ENCODE measurements at places on chromosomes 2 and 18. TPM values are rescaled to one million over a fixed set of nuclear protein-coding genes. Genes with fewer than 3 reads are reported as not detected.
A peak's percentile ranks its signal among the peaks of the same experiment; 100 is the strongest.

- no peak for DNase-seq
Measured at GRCh38 chr2:15941481-15941850, 1.1 kb downstream of the MYCN start.

DNA sequence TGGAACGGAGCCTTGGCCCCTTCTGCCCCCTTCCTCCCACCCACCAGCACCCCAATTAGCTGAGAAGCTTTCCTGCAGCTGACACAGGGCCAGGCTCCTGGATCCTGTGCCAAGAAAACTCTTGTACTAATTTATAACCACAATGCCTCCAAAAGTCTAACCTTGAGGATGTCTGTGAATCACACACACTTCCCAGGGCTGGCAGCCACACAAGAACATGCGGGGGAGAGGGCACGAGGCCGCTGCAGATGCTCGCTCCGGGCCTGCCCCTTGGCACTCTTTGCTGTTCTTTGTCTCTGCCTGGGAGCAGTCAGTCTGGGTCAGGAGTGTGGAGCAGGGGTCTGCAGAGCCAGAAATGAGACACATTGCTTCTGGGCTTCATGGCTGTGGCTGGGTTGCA lies 62.7 kb upstream of the KIF5C start:
- peak; percentile 36 for DNase-seq

GRCh38 chr18:22230471-22230945 lies 61.1 kb downstream of the GATA6 start:
- no peak for DNase-seq

- DNase-seq = no peak
Measured at GRCh38 chr2:203909261-203909967, 27.1 kb upstream of the ICOS start.

GRCh38 chr2:3143602-3144001 lies 234.0 kb downstream of the EIPR1 start:
- no peak for DNase-seq

- DNase-seq = no peak
Measured at GRCh38 chr2:56587456-56587855, 403.7 kb downstream of the CCDC85A start.

- DNase-seq = no peak
Measured at GRCh38 chr18:5152343-5153020, 44.6 kb downstream of the AKAIN1 start.

DNA sequence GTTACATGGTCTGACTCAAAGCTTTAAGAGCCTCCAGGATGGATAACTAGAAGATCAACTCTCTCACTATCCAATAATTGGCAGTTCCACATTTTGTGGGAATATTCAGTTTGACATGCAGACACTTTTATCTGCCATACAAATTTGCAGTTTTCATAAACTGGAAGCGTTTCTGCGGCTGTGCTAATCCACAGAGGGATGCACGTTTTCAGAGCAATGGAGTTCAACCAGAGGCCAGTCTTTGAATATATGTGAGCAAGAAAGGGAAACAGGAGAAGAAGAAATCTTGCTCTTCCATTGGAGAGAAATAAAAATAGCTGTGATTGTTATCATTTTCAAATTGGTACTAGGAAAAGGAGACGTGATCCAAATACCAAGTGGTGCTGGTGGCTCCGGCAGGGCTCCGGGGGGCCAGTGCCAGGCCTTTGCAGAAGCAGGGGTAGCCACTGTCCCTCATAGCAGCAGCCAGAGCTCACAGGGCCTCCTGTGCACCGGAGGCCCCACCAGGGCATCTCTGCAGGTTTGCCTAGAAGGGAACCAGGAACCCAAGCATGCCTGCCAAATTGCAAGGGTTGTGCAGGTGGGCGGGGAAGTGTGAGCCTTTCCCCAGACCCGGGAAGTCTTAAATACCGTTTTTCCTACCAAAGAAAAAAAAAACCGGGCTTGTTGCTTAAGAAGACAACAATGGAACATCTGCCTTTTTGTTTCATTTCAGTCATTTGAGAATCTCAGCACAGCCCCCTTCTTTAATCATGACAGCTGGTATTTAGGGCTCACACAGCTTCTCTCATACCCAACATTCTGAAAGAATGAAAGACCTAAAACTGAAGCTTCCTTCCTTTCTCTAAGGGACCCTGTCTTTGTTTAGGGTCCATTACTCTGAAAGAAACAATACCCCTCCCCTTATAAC lies 791.1 kb upstream of the SOX11 start:
- DNase-seq = no peak

DNA sequence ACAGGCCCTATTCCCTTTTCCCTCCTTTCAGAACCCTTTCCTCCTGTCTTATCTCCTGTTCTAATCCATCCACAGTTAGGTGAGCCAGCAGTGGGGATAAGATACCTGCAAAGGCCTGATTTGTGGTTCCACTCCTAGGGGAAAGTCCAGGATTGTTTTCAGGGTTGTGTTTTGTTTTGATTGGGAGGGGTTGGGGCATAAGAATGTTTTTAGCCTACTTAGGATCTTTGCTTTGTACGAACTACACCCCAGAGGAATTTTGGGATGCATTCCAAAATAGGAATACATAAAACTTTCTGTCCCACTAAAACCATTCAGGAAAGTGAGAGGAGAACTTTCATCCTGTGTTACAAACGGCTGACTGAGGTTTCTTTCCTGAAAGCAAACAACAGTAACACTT lies 150.8 kb upstream of the PGAP1 start:
- no peak for DNase-seq

DNA sequence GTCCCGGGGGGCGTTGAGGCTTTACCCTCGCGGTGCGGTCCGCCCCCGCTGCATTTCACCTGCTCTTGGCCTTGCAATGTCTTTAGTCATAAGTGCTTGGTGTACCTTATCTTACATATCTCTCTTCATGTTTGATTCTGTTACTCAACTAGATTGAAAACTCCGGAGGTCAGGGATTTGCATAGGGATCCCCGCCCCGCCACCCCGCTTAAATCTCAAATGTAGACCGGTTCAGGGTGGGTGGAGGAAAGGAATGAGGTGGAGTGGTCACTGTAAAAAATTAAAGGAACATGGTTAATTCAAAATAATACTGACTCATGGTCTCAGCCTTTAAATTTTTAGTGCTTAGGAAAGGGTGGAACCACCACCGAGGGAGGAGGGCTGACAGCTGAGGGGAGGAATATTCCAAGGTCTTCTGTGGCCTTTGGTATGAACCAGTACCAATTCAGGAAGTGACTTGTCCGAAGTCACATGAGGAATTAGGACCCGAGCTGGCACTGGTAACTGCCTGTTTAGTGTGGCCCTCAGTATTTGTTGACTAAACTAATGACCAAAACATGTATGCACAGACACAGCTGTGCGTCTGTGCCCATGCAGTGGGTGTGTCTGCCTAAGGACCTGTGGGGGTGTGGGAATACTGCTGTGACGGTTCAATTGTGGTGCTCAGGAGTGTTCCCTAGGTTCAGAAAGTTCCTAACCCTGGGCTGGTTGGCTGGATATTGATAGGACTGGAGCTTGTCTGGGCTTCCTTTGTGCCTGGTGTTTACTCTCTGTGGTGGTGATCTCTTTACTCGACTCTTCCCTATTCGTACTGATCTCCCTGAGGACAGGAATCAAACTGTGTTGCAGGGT lies 1.0 kb downstream of the PLEKHB2 start:
- DNase-seq = peak; percentile 26

DNA sequence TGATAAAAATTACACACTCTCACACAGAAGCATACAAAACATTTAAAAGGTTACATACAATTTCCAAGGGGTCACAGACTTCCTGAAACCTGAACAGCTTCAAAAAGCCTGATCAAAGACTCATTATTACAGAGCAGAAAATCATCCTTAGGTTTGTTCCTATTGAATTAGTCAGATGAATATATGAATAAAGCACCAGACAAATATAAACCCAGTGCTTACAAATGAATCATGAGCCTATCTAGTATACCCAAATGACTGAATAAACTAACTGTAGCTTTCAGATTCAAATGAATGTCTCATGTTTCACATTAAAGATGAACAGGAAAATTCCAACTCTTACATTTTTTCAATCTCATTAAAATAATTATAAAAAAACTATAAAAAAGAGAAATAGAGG lies 550.3 kb downstream of the SUCLG1 start:
- DNase-seq = no peak

- DNase-seq = no peak
Measured at GRCh38 chr2:190718652-190719526, 70.0 kb downstream of the NAB1 start.

GRCh38 chr2:168858146-168858545 lies 32.1 kb downstream of the SPC25 start:
- DNase-seq = no peak

DNA sequence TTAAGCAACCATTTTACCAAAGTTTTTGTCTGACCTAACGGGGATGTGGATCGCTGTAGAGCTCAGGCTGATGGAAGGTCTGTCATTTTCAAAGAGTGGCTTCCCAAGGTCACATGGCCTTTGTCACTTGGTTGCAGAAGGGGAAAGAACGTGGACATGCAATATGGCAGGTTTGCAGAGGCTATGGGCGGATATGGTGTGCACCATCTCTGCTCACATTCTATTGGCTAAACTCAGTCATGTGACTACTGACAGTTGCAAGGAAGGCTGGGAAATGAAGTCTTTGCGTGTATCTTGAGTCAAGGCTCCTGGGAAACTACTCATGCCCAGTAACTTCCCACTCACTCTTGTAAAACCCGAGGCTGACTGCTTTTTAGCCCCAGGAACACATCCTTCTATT lies 96.8 kb downstream of the ST6GAL2 start:
- DNase-seq = no peak

GRCh38 chr18:54130631-54131030 lies 93.8 kb downstream of the MBD2 start:
- DNase-seq = no peak

- no peak for DNase-seq
Measured at GRCh38 chr2:127235082-127235702, 15.1 kb upstream of the CYP27C1 start.

DNA sequence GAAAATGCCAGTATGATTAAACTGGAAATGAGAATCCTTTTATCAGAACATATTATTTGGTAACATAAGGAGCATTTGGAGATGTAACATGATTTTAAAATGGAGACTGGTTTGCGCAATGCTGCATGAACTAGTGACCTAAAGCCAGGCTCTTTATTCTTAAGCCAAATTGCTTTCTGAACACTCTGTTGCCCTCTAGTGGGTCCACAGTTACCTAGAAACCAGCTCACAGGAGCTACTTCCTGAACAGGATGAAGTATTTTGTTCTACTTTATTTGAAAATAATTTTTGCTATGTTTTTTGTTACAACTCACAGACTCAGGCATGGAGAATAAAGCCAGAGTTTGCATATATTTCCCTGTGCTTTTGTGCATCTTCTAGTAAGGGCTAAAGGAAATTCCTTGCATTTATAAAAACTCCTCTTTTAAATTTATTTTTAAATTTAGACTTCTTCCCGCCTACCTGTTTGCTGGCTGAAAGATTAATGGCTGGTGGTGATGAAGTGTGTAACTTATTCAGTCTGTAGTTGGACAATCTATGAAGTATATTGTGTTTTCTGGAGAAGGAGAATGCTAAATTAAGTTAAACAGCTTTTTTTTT lies 146.7 kb downstream of the PARD3B start:
- no peak for DNase-seq

GRCh38 chr2:29987146-29987545 lies 65.8 kb upstream of the ALK start:
- no peak for DNase-seq

GRCh38 chr2:238458651-238459050 lies 31.9 kb downstream of the ASB1 start:
- no peak for DNase-seq

GRCh38 chr18:22466608-22467395 lies 49.1 kb upstream of the CTAGE1 start:
- peak; percentile 77 for DNase-seq

DNA sequence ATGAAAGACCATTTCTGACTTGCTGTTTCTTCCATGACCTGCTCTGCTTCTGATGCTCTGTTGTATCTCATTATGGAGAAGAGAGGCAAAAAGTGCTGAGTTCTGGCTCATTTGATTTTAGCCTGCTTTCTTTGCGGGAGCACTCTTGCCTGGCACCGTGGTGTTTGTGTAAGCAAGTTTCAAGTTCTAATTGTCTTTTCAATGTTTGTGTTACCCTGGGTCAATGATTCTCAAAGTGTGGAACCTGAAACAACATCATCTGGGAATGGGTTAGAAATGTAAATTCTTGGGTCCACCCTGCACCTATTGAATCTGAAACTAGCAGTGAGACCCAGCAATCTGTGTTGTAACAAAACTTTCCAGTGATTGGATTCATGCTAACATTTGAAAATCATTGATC lies 85.5 kb upstream of the STON1 start:
- DNase-seq = no peak

DNA sequence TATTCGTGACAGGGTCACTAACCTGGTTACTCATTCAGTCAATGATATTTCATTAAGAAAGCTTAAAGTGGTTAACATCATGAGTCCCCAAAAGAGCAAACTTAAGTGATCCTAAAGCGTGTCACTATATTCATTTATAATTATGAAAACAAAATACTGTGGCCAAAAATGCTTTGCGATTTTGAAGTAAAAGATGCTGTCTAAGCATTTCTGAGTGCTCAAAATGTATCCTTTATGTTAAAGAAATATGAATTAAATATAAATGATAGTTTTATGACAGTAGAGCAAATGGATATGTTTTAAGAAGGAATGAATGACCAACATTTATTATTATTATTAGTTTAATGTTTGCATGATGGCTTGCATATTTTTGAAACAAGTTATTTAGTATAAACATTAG lies 72.6 kb upstream of the CDC42EP3 start:
- DNase-seq = no peak

GRCh38 chr2:15073664-15074063 lies 441.1 kb downstream of the LRATD1 start:
- DNase-seq = no peak

- no peak for DNase-seq
Measured at GRCh38 chr18:62512532-62512931, 10.3 kb upstream of the ZCCHC2 start.

GRCh38 chr2:9753665-9754531 lies 89.4 kb upstream of the TAF1B start:
- no peak for DNase-seq

DNA sequence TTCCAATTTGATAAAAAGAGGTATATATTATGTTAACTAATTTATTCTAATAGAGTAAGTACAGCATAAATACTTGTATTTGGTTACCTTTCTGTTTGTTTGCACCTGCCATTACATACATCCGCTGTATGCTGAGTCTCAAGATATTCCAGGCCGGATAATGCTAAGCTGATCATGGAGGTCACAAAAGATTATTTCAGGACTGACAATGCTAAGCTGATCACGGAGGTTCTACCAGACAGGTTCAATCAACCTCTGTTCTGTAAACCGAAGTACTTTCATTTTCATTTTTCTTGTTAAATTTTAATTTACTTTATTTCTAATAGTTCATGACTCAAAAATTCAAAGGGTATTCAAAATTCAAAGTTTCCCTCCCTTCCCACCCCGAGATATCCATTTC lies 31.1 kb downstream of the PNO1 start:
- DNase-seq = no peak

DNA sequence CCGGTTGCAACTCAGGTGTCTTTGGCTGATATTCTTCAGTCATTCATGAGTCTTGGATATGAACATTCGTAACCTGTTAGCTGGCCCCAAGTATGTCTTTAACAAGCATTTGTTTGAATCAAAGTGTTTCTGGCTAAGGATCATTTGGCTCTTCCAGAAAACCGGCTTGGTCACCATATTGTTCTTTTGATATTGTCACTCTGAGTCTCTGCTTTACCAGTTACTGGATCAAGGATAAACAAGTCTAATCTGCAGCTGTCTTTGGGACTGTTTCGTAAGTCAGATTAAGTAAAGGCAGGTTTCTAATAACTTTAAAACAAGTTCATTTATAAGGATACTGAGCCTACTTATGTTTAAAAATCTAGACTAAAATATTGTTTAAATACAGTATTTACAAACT lies 49.1 kb downstream of the KDM3A start:
- no peak for DNase-seq

Gene APOB
- 55.6 TPM for total RNA-seq

Gene TANC1
- 84.5 TPM for total RNA-seq

Gene NRP2
- total RNA-seq = 14.6 TPM

Gene VAMP8
- total RNA-seq = 5.4 TPM

Gene DQX1
- not detected for total RNA-seq

Measured in heart left ventricle (tissue), 16 donors.